WTC11 (cell line): ENCODE measurements at places on chromosomes 2 and 18. TPM values are rescaled to one million over a fixed set of nuclear protein-coding genes. Genes with fewer than 3 reads are reported as not detected.

DNA sequence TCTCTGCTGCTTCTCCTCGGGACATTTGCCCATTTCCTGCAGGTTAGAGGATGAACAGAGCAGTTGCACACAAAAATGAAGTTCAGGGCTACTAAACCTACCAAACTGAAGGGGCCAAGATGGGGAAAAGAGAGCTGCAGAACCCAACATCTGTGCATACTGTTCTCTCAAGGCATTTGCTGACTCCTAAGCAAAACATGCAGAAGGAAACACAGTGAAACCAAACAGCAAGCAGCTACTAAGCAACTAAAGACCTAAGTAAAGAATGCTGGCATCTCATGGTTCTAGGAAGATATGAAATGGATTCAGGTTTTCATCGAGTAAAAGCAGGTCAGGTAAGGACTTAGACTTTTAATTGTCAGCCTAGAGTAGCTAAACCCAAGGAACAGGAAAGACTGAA is 111.9 kb upstream of the SYT4 start:
- no peaks in the 10 kb centered on the region for H3K4me1 ChIP-seq
- H3K27me3 ChIP-seq, result no peaks in the 10 kb centered on the region
- H3K4me3 ChIP-seq, result no peak overlapping the region
- no peaks in the 10 kb centered on the region for H3K36me3 ChIP-seq
- DNase-seq, result no peak

DNA sequence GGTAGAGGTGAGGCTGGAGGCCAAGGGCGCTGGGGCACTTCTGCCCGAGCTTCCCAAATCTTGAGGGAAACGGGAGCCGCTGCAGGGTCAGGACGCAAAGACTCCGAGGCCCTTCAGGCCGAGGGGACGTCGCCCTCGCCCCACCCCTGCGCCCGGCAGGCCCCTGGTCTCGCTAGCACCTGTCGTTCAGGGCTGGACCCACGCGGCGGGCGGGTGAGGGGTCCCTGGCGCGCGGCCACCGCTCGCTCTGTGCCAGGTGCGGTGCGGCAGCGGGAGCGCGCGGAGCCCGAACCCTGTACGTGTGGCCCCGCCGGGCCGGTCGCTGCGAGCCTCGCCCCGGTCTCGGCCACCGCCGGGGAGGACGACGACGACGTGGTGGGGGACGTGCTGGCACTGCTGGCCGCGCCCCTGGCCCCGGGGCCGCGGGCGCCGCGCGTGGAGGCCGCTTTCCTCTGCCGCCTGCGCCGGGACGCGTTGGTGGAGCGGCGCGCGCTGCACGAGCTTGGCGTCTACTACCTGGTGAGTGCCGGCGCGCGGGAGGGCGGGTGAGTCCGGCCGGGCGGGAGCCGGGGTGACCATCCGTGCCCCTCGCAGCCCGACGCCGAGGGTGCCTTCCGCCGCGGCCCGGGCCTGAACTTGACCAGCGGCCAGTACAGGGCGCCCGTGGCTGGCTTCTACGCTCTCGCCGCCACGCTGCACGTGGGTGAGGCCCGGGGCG is 4.9 kb downstream of the ERFE start:
- H3K4me3 ChIP-seq, result peak overlapping the region; percentile 33
- H3K27me3 ChIP-seq, result peaks cover 52% of the 10 kb centered on the region
- H3K36me3 ChIP-seq, result peaks cover 3% of the 10 kb centered on the region; the same call in 1 of the 2 replicates
- no peak overlapping the region for H3K27ac ChIP-seq

DNA sequence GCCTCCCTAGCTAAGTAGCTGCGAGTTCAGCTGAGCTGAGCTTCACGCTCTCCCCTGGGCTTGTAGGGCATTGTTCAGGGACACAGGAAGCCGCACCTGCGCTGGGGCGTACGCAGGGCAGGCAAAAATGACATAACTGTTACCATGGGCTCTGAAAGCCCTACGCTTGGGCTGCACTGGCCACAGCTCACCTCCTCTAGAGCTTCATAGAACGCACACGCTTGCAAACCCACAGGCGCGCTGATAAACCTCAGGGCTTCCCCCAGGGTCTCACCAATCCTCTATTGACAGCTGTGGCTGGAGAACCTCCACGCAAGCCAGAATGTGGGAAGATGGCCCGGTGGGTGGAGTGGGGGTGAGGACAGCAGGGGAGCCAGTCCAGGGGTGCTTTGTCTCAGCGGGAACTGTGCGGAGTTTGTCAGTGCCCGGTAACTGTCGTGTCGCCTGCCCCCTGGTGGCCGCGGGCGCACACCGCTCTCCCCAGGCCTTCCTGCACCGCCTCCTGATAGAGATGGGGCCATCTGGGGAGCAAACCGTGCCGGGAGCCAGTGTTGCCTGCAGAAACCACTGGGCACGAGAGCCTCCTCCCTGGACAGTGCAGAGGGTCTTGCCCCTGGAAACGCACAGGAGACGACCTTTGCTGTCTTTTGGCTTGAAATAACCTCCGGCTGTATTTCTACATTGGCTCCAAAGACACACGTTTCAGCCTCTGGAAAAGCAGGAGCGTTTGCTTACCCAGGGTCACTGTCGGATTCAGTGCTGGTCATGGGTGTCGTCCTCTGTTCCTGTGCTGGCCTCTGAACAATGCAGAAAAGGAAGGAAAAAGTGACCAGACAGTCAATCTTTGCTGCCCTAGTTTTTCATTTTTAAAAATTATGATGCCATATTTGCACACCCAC is 17.0 kb upstream of the CIDEA start:
- H3K27me3 ChIP-seq, result peaks cover 6% of the 10 kb centered on the region
- no peaks in the 10 kb centered on the region for H3K4me1 ChIP-seq
- H3K27ac ChIP-seq, result no peak overlapping the region
- H3K4me3 ChIP-seq, result no peak overlapping the region
- no peaks in the 10 kb centered on the region for H3K36me3 ChIP-seq
- DNase-seq, result peak; percentile 89

GRCh38 chr18:8998481-8999217 is 103.8 kb upstream of the NDUFV2 start:
- no peak overlapping the region for H3K4me3 ChIP-seq
- no peaks in the 10 kb centered on the region for H3K27me3 ChIP-seq
- peaks cover 16% of the 10 kb centered on the region for H3K4me1 ChIP-seq
- no peak overlapping the region for H3K27ac ChIP-seq

DNA sequence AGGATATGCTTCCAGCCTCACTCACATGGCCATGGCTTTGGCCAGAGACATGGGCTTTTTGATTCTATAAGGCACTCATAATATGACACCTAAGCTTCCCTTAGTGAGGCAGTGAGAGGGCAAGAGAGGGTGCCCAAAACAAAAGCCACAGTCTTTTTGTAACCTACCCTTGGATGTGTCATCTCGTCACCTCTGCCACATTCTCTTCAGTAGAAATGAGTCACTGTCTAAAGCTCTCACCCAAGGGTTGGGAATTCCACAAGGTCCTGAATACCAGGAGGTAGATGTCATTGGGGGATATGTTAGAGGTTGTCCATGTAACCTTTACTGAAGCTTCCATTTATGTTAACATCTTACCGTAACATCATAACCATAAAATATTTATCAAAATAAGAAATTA is 108.4 kb downstream of the ALMS1 start:
- peaks cover 25% of the 10 kb centered on the region for H3K36me3 ChIP-seq
- H3K4me3 ChIP-seq, result no peak overlapping the region
- no peak for DNase-seq
- H3K4me1 ChIP-seq, result no peaks in the 10 kb centered on the region

- H3K36me3 ChIP-seq, result peaks cover 28% of the 10 kb centered on the region
- peak overlapping the region; percentile 37 for H3K27ac ChIP-seq
- H3K4me1 ChIP-seq, result peaks cover 10% of the 10 kb centered on the region
- no peaks in the 10 kb centered on the region for H3K27me3 ChIP-seq
- no peak overlapping the region for H3K4me3 ChIP-seq
Observed at GRCh38 chr2:233408366-233409285, 54.3 kb downstream of the DGKD start.

HAAO gene
- total RNA-seq, result 8.0 to 9.8 TPM (median 8.4 TPM) in 3 replicates

GRCh38 chr18:9334973-9335696 is 562 bp downstream of the TWSG1 start:
- H3K27me3 ChIP-seq, result peaks cover 27% of the 10 kb centered on the region
- DNase-seq, result no peak
- H3K4me1 ChIP-seq, result peaks cover 10% of the 10 kb centered on the region; the same call in 1 of the 2 replicates
- H3K4me3 ChIP-seq, result peak overlapping the region; percentile 86
- peaks cover 8% of the 10 kb centered on the region; the same call in 1 of the 2 replicates for H3K36me3 ChIP-seq

DNA sequence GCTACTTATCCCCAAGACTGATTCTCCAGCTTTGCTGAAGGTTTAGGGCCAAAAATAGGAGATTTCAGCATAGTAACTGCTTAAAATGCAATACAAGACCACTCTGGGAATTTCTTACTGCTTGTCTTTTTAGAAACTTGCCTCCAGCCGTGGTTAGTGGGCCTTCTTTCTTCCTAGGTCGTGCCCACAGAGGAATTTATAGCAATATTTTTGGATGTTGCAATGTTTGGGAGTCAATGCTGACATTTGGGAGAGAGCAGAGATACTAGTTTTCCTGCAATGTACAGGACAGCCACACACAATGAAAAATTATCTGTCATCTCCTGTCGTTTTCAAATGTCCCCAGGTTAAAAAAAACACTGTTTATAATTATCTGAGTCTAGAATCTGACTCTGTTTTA is 25.6 kb upstream of the CERS6 start:
- H3K36me3 ChIP-seq, result no peaks in the 10 kb centered on the region
- no peak for DNase-seq
- H3K4me3 ChIP-seq, result no peak overlapping the region
- H3K27ac ChIP-seq, result no peak overlapping the region
- peaks cover 26% of the 10 kb centered on the region for H3K4me1 ChIP-seq

GBX2 gene
- total RNA-seq, result 15.3 to 25.6 TPM (median 19.1 TPM) in 3 replicates

DNA sequence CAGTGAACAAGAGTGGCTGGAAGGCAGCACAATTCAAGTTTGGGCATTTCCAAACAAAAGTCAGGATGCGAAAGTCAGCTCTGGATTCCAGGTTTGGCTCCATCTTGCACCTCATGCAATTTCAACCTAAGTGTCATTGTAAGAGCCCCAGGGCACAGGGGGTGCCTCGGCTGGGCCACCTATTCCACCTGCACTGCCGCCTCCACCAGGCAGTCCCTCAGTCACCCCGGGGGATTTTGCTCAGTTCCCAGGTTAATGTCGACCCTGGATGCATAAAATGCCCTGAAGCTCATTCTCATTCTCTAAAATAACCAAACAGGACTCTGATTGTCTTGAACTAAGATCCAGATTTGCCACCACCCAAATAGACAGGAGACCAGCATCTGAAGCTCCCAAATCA is 77.6 kb downstream of the EDAR start:
- no peak overlapping the region for H3K27ac ChIP-seq
- no peaks in the 10 kb centered on the region for H3K4me1 ChIP-seq
- DNase-seq, result no peak

- no peaks in the 10 kb centered on the region for H3K36me3 ChIP-seq
- H3K4me3 ChIP-seq, result no peak overlapping the region
- no peak for DNase-seq
- peaks cover 61% of the 10 kb centered on the region for H3K4me1 ChIP-seq
Observed at GRCh38 chr2:176817061-176817565, 395.5 kb upstream of the HNRNPA3 start.

GRCh38 chr2:120791243-120791961 is 55.7 kb downstream of the GLI2 start:
- DNase-seq, result no peak
- H3K27ac ChIP-seq, result peak overlapping the region; percentile 89
- H3K4me3 ChIP-seq, result no peak overlapping the region
- no peaks in the 10 kb centered on the region for H3K27me3 ChIP-seq
- peaks cover 88% of the 10 kb centered on the region for H3K4me1 ChIP-seq

ITGA4 gene
- 2.0 to 3.0 TPM (median 2.7 TPM) in 3 replicates for total RNA-seq

DOCK10 gene
- total RNA-seq, result 0.76 to 2.9 TPM (median 1.6 TPM) in 3 replicates

NYAP2 gene
- total RNA-seq, result not detected in 3 replicates
